ENCODE measurements at places on chromosomes 12 and 14.

GRCh38 chr12:40819436-40820108, 127.3 kb downstream of the CNTN1 start:
- no peak for DNase-seq

- DNase-seq: no peak
Observed at GRCh38 chr14:53596853-53597525, 359.6 kb downstream of the BMP4 start.

DNA sequence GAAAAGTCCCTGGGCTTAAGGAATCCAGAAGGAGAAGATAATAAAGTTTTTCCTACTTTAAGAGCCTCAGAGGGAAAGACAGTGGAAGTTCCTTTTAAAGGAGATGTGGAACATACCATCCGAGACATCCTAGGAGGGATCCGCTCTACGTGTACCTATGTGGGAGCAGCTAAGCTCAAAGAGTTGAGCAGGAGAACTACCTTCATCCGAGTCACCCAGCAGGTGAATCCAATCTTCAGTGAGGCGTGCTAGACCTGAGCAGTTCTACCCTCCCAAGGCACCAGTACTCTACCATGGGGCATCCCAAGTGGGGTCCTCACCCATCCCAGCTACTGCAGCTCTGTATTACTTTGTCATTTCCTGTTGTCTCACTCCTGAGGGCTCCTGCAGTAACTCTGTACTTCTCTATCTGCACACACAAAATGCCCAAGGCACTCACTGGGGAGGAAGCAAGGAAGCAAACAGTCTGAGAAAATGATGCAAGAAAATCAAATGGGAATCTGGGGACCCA, 3.8 kb downstream of the TINF2 start:
- DNase-seq: no peak

GRCh38 chr12:63930971-63931370, 86.5 kb downstream of the SRGAP1 start:
- no peak for DNase-seq

- no peak for DNase-seq
Observed at GRCh38 chr14:78595797-78596196, 425.6 kb downstream of the NRXN3 start.

GRCh38 chr12:125092872-125093680, 27.8 kb downstream of the AACS start:
- DNase-seq: no peak

Measured in activated CD4-positive, alpha-beta T cell treated with anti-CD3 and anti-CD28 coated beads, Interleukin-2, amount 50 U/mL, for 24 hours (primary cell).